ENCODE measurements at places on chromosomes 2 and 18.

- no peak for DNase-seq
These were observed 2.1 kb downstream of the ASTL start for GRCh38 chr2:96136129-96136720.

- DNase-seq: no peak
These were observed 2.0 kb upstream of the UBE2F start for GRCh38 chr2:237964578-237965404.

DNA sequence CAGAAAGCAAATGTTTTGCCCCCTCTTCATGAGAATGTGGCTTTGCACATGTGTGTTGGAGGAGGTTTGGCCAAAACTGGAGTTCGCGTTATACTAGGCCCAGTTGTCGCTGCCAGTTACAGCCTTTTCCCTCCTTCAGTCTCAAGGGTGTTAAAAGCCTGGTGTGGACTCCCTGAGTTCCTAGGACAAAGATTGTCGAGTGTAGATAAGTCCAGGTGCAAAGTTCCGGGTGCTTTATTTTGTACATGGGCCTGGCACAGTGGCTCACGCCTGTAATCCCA, 542 bp upstream of the RNF103 start:
- no peak for DNase-seq

DNA sequence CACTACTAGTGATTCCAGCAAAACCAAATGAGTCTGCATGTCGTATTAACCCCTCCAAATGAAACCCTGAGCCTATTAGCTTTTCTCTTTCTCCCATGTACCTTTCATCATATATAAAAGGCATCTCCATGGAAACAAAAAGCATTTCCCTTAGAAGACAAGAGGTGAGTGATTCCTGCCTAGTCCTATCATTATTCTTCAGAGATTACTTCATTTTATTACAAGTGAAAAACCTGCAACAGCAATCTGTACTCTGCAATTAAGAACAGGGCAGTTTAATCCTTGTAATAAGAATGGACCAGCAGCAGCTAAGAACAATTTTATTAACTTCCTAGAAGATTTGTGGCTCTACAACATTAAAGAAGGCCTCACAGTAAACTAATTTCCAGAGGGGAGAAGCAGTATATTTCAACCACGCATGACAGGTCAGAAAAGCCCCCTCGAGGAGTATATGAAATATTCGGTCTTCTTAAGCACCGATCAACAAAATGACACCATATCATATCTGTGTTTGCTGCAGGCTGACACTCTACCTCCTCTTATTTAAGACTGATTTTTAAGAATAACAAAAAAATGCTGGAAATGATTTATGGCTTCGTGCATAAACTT, 132.3 kb upstream of the TFPI start:
- DNase-seq: no peak

DNA sequence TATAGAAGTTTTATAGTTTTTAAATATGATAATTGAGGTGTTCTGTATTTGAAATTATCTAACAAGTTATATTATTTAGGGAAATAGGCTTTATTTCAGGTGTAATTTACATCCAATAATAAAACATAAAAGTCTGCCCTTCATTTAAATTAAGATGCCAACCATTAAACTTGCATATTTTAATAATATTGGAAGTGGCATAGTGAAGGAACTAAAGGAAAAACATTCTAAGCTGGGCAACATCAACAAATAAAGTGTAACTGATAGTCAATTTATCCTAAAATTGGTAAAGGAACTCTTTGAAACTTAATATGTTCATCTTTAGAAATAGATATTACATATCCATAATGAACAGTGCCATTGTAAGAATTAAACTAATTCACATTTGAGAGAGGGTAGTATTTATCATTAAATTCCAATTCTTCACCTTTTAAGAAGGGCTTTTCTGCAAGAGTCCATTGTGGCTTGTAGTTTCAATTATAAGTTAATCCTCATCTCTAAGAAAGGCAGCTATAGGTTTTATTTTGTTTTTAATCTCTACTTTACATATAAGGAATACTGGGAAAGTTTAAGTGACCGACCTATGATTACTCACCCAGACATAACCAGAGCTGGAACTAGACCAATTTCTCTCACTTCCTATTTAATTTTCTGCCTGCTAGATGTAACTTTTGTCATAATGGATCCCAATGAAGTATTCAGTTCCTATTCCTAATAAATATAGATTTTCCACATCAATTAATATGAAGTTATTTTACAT, 401.6 kb downstream of the XIRP2 start:
- no peak for DNase-seq

DNA sequence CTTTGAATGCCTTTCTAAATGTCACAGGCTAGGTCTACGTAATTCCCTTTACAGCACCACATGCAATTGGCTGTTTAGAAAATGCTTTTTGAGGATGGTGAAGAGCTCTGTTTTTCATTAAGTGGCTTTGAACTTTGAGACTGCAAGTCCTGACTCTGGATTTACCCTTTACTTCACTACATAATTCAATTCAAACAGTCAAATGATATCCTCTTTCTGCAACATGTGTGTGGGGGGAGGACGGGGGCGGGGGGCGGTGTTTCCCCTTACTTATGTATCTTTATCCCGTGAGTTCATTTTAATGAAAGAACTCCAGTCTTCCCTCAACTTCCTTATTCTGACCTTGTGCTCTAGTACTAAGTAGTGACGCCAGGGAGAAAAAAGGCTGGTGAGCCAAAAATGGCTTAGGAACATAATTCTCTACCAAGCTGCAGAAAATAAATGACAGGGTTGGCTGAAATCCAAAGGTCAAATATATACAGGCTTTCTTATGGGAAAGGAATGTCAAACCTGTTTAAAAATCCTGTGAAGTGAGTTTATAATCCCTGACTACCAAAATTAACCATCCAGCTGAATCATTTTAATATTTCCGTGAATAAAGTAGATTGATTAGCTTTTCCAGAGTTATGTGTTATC, 119.6 kb downstream of the SLC8A1 start:
- DNase-seq: no peak

GRCh38 chr18:9790261-9790660, 82.2 kb downstream of the RAB31 start:
- DNase-seq: no peak

DNA sequence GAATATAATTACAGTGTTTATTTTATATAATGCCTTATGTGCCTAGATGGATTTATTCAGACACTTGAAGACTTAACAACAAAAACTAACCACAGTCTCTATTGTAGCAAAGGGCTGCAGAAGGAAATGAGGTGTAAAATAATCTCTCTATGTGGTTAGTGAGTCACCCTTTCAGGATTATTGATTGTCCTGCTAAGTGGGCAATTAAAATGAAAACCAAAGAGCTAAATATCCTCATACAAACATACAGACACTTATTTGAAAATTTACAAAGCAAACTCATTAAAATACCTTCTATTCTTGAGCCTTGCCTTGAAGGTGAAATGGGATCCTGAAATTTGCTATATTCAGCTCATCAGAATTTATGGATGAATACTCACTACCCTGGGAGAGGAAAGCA, 27.7 kb upstream of the DCC start:
- DNase-seq: no peak

GRCh38 chr2:102619414-102620319, at the start of gene SLC9A2:
Gene SLC9A2 (plus strand): TSS chr2:102619553. CDS start chr2:102619849, 296 bp downstream.
- no peak for DNase-seq

All from activated CD4-positive, alpha-beta T cell treated with anti-CD3 and anti-CD28 coated beads, Interleukin-2, amount 50 U/mL, for 24 hours (primary cell).